Breast epithelium (tissue), 4 donors: ENCODE measurements at places on chromosomes 4 and X. TPM values are rescaled to one million over a fixed set of nuclear protein-coding genes. Genes with fewer than 3 reads are reported as not detected.

Gene WDFY3
- total RNA-seq, result 156 TPM

Gene BEX4
- 21.9 TPM for total RNA-seq

Gene TMEM150C
- 46.7 TPM for total RNA-seq

Gene LANCL3
- total RNA-seq, result 0.16 TPM

Gene CFAP299
- 0.15 TPM for total RNA-seq

DNA sequence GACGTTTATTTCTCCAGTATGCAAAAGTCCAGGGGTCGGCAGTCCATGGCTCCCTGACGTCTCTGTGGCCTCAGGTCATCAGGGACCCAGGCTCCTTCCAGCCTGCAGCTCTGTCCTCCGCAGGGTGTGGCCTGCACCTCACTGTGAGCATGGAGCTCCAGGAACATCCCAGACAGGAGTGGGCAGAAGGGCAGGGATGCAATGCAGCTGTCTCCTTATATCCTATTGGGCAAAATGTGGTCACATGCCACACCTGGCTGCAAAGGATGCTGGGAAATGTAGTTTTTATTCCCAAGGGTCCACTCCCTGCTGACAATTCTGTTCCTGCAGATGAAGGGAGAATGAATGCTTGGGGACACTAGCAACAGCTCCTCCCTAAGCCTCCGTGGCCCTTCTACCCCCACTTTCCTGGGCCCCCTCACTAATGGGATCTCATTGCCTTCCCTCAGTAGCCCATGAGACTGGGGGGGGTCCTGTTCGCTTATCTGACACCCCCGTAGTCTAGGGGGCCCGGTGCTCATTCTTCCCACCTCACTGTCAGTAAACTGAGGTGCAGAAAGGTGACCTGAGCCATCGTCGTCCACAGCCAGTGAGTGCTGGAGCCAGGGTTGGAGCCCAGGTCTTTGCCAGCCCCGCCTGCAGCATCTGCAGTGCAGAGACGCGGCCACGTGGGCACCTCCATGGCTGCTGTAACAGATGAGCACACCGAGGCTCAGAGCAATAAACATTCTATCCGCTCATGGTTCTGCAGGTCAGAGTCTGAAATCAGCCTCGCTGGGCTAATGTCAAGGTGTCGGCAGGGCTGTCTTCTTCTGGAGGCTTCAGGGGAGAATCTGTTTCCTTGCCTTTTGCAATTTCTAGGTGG is 5.9 kb upstream of the GRPEL1 start:
- no peak for DNase-seq
- no peaks in the 10 kb centered on the region for H3K4me1 ChIP-seq
- no peak overlapping the region for H3K27ac ChIP-seq
- H3K4me3 ChIP-seq, result no peak overlapping the region

DNA sequence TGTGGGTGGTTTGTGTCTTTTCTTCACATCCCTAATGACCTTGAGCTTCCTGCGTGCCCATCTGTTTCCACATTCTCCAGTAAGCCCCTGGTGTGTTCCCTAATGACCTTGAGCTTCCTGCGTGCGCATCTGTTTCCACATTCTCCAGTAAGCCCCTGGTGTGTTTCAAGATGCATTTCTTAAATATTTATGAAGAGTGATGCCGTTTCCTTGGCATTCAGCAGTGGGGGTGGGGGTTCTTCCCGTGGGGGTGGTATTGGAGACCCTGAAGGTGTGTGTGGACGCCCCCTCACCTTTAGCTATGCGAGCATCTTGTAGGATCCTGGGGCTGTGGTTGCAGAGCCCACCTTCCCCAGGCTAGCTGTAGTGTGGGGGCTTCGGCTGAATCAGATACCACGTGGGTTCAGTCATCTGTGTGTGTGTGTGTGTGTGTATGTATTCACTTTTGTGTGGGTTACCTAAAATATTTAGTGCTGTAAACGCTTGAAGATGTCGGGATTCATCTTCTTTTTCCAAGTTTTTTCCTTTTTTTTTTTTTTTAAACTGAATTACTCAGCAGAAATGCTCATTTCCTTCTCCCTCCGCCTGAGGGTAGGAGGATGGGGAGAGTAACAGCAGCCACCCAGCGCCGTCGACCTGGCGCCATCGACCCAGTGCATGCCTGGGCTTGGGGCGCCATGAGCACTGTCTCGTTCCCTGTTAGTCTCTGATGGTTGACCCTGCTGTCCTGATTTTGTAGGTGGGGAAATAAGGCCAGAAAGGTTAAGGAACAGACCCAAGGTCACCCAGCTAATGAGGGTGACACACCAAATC is 9.9 kb downstream of the NSG1 start:
- DNase-seq, result no peak
- no peak overlapping the region for H3K4me3 ChIP-seq
- H3K4me1 ChIP-seq, result no peaks in the 10 kb centered on the region
- H3K27ac ChIP-seq, result no peak overlapping the region

DNA sequence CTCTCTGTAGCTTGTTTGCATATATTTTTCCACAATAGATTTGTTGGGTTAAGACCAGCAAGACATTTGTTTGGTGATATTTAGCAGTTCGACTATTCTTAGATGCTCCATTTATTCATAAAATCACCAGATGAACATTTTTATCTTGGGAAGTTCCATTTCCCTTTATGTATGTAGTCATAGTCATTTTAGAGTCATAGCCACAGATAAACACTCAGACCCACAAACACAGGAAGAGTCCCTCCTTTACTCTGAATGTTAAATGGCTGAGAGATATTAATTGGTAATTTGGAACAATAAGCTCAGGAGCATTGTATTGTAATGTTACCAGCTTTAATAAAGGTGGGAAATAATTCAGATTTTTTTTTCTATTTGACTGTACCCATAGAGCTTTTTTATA is 1608.7 kb downstream of the STIM2 start:
- H3K36me3 ChIP-seq, result no peaks in the 10 kb centered on the region
- no peak overlapping the region for H3K4me3 ChIP-seq
- no peaks in the 10 kb centered on the region for H3K27me3 ChIP-seq
- no peak for DNase-seq
- no peaks in the 10 kb centered on the region for H3K4me1 ChIP-seq

DNA sequence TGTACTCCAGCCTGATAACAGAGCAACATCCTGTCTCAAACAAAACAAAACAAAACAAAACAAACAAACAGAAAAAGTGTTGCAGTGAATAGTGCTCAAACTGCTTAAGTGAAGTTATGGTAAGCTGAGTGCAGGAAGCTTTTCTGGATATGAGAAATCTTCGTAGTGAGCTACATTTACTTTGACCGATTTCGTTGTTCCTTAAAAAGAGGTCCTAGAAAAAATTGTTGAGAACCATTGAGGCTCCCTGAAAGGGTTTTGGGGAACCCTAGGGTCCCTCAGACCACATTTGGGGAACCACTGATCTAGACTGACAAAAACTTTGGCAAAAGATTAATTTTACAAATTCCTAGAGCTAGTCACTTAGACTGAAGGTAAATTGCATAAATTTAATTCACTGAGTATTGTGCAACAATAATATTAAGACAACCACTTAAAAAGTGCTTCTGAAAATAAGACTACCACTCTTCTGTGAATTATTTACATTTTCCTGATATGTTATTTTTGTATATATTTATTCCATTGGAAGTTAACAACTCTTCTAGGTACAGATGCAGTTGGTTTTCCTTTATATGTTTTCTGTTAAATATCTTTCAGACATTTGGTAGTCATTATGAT is 149.6 kb downstream of the FHIP1A start:
- H3K27ac ChIP-seq, result no peak overlapping the region
- no peak overlapping the region for H3K4me3 ChIP-seq
- no peaks in the 10 kb centered on the region for H3K27me3 ChIP-seq
- no peak for DNase-seq

DNA sequence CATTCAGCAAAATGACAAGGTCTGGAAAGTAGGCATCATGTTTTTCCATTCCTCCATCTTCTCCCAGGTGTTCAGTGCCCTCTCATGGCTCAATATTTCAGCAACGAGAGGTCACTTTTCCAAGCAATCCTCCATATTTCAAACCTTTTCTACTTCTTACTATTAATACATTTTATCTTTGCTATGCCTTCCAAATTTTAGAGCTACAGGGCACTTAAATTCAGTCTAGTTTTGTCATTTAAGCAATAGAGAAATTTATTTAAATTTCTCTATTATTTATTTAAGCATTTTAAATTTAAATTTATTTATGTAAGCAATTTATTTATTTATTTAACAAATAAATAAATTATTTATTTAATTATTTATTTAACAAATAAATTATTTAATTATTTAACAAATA is 305.1 kb upstream of the ANXA10 start:
- no peaks in the 10 kb centered on the region for H3K4me1 ChIP-seq
- no peak overlapping the region for H3K4me3 ChIP-seq
- no peaks in the 10 kb centered on the region for H3K36me3 ChIP-seq
- no peaks in the 10 kb centered on the region for H3K27me3 ChIP-seq

GRCh38 chr4:13530823-13531624 is 13.3 kb downstream of the NKX3-2 start:
- H3K27me3 ChIP-seq, result peaks cover 2% of the 10 kb centered on the region
- H3K4me1 ChIP-seq, result no peaks in the 10 kb centered on the region
- no peak overlapping the region for H3K4me3 ChIP-seq

DNA sequence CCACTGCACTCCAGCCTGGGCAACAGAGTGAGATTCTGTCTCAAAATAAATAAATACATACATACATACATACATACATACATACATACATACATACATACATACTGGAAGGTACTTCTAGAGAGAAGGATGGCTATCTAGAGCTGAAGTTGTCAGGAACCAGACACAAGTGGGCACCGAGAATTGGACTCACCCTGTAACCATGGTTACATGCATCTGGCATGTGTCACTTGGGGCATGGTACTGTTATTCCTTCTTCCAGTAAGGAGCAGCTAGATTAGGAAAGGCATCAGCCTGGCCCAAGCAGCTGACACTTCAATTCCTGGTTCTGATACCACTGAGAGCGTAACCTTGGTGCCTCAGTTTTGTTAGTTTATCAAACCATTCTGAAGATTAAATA is 127.1 kb downstream of the SH3KBP1 start:
- no peak overlapping the region for H3K27ac ChIP-seq
- H3K4me1 ChIP-seq, result no peaks in the 10 kb centered on the region
- H3K4me3 ChIP-seq, result no peak overlapping the region
- no peaks in the 10 kb centered on the region for H3K27me3 ChIP-seq
- no peak for DNase-seq

DNA sequence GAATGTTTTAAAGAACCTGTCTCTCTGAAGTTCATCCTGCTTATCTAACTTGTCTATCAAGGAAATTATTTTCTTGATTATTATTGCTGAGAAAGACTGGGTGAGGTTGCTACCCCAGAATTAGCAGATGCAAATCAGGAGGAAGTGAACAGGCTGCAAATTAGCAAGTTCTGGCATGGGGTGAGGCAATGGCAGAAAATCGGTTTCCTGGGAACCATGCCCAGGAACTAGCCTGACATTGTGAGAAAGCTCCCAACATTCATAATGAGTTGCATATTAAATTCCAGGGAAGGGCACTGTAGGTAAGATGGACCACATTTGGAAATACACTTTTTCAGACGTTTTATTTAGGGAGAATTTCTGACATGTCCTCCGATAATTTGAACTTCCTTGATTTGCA is 11.6 kb downstream of the ARSF start:
- DNase-seq, result no peak
- no peak overlapping the region for H3K27ac ChIP-seq
- no peaks in the 10 kb centered on the region for H3K36me3 ChIP-seq
- H3K4me1 ChIP-seq, result no peaks in the 10 kb centered on the region
- H3K27me3 ChIP-seq, result no peaks in the 10 kb centered on the region
- H3K4me3 ChIP-seq, result no peak overlapping the region

DNA sequence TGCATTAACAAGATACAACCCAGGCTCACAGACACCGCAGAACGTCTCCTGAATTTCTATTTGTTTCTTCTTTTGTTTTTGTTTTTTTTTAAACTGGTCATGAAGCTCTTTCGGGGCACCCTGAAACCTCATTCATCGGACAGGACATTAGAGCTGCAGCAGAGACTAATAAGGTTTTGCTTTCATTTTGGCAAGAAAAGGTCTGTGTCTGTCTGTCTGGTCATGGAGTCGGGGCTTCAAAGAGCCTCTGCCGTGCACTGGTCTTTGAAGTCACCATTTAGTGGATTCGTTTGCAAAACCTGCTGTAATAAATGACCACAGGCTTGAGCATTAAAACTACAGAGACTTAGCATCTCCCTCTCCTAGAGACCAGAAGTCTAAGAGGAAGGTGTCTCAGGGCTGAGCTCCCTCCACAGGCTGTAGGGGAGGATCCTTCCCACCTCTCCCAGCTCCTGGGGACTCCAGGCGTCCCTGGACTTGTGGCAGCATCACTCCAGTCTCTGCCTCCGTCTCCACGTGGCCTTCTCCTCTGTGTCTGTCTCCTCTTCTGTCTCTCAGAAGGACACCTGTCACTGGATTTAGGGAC is 247.5 kb downstream of the CRLF2 start:
- no peak overlapping the region for H3K27ac ChIP-seq
- no peaks in the 10 kb centered on the region for H3K27me3 ChIP-seq
- DNase-seq, result no peak
- H3K4me3 ChIP-seq, result no peak overlapping the region

DNA sequence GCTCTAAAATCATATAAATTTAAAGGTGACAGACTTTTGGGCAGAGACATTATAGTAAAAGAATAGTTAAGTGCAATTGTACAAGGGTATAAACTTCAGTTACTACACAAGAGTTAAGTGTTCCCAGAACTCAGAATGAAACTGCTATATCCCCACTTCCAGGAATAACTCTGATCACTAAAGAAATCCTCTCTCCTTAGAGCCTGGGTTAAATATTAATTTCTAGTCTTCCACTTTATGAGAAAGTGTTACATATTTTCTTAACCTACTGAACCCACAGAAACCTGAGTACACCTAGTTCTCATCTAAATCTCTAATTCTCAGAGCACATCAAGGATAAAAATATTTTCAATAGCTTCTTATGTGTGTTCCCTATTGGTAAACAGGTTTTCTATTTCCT is 99.1 kb upstream of the USP38 start:
- no peaks in the 10 kb centered on the region for H3K27me3 ChIP-seq
- no peak overlapping the region for H3K4me3 ChIP-seq
- no peak overlapping the region for H3K27ac ChIP-seq
- no peak for DNase-seq
- no peaks in the 10 kb centered on the region for H3K4me1 ChIP-seq

DNA sequence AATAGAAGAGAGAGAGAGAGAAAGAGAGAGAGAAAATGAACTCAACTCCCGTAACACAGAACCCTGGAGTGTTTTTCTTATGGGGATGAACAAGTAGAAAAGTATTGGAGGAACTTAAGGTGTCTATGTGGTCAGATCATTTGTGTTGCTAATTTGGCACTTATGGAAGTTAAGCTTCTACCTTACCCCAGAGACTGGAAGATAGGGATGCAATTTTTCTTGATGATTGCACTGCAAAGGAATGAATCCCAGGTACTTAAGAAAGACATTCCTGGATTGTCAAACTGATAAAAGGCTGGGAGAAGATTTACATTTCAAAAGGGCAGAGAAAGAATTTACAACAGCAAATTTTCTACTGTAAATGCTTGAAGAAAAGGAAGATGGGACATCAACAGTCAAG is 57.2 kb downstream of the MAP9 start:
- no peak overlapping the region for H3K4me3 ChIP-seq
- H3K36me3 ChIP-seq, result no peaks in the 10 kb centered on the region
- no peaks in the 10 kb centered on the region for H3K27me3 ChIP-seq
- no peak for DNase-seq
- no peaks in the 10 kb centered on the region for H3K4me1 ChIP-seq
